ENCODE measurements at places on chromosomes 7 and 10. TPM values are rescaled to one million over a fixed set of nuclear protein-coding genes. Genes with fewer than 3 reads are reported as not detected.

DNA sequence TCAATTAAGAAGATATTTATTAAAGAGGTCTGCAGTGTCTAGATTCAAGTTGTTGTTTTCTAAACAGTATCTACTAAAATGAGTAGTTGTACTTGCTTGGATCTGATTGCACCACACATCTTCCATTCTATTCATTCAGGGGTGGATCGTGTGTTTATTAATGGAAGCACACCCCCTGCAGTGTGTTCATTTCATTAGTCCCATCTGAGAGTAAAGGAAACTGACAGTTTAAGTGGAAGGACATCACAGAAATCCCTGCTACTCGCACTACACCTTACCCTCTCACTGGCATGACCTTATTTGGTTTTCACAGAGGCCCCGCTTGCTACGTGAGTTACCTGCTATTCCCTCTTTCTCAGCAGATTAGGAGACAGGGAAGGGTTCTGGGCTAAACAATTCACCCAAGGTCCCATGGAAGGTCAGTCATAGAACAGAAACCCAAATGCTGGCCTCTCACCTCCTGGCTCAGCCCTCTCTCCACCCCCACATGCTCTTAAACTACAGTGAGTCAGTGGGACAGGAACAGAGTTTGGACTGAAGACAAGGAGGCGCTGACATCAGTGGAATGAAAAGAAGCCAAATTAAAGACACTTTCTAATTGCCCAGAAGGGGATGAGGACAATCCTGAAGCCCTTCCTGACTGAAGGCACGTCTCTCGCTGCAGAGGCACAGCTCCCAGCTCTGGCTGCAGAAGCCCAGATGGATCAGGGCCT lies 369.2 kb upstream of the NRP1 start:
- DNase-seq: peak; percentile 36

GRCh38 chr7:69656890-69657289 lies 58.6 kb downstream of the AUTS2 start:
- DNase-seq: peak; percentile 65

DNA sequence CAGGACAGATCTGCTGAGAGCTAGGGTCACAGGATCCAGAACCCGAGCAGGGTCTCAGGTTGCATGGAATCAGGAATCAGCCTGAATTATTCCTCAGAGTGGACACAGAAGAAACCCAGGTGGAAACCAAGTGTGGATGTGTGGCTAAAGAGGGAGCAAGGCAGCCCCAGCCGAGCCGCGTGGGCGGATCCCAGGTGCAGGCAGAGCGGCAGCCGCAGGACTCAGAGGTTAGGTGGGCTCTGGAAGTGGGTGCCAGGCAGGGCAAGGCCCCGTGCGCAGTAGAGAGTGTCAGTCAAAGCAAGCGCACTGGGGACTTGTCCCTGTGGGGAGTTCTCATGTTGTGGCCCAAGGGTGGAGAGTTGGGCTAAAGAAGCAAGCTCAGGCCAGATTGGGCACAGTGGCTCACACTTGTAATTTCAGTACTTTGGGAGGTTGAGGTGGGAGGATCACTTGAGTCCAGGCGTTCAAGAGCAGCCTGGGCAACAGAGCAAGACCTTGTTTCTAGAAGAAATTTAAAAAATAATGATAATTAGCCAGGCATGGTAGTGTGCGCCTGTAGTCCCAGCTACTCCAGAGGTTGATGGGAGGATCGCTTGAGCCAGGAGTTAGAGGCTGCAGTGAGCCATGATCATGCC lies 125.9 kb downstream of the CUL2 start:
- no peak for DNase-seq

The SRI gene
- polyA plus RNA-seq: 62.1 TPM

DNA sequence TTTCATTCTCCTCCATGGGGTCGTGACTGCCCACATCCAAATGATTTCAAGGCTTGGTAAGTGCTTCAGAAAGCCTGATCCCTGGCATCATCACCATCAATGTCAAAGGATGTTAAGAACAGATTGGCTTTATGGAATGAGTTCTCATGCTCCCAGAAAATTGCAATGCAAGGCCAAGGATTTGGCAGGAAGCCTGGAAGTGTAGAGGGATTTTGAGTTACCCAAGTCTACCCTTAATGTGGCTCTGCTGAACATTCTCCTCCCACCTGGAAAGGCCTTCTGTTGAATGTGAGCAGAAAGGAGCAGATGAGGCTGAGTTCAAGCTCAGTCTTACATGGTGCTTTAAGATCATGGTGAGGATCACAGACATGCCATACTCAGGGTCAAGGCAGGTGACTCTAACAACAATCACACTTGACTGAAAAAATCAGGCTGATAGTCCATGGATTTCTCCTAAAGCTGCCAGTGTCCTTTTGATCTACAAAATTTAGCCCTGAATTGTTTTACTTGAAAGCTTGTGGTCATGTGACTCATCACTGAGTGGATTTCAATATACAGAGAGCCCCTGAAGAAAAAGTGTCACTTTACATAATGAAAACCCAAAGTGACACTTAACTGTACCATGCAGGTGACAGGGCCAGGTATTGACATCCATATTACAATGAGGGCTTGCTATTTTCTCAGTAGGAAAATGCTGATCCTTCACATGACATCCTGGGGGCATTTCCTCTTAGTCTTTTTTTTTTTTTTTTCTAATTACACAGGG lies 111.1 kb upstream of the PDLIM1 start:
- no peak for DNase-seq

GRCh38 chr10:78255796-78256638 lies 222.4 kb downstream of the RPS24 start:
- DNase-seq: no peak

- DNase-seq: peak; percentile 52
Measured at GRCh38 chr10:74585231-74586087, 240.9 kb upstream of the KAT6B start.

The SLC16A9 gene
- 0.48 TPM for polyA plus RNA-seq

Data from right cardiac atrium (tissue), 5 donors.